IMR-90 (cell line): ENCODE measurements at places on chromosomes 4 and X.

DNA sequence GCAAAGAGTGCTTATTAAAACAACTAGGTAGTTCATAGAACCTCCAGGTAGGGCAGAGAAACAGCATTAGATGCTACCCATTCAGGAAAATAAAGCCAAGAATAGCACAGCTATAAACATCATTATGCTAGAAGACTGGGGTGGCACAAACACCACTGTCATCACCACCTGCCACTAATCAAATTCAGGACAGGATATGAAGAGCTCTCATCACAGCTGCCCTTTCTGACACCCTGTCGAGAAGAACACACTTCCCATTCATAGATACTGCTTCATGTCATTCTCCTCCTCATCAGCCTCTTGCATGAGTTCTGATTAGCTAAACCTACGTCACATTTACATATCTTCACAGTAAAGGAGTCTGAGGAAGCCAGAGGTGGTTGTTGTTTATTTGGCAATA lies 692.3 kb upstream of the HS3ST1 start:
- no peak for DNase-seq

- DNase-seq: no peak
Observed at GRCh38 chr4:127229855-127230608, 402.7 kb upstream of the INTU start.

DNA sequence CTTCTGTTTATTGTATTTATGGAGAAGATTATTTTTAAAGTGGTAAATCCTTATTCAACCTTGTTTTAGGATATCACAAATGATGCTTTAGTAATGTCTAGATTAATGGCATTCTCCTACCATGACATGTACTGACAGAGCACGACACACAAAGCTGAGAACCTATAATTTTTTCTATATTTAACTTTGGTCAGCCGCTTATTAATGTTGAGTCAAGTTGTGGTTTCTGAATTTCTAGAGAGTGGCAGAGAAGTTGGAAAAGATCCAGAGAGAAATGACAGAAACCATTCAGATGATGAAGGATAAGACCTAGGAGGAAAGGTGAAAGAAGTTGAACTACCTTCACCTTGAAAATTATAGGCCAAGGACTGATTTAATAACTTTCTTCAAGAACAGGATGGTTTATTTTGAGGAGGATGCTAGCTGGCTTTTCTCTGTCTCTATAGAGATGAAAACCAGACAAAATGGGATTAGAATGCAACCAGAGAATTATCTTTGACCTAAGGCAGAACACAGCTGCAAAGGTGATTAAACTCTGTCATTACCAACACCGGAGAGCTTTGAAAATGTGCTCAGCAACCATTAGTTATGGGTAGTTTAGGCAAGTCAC lies 62.6 kb upstream of the TSPAN5 start:
- peak; percentile 10 for DNase-seq

GRCh38 chrX:3384327-3384726 lies 37.9 kb upstream of the MXRA5 start:
- DNase-seq: no peak

DNA sequence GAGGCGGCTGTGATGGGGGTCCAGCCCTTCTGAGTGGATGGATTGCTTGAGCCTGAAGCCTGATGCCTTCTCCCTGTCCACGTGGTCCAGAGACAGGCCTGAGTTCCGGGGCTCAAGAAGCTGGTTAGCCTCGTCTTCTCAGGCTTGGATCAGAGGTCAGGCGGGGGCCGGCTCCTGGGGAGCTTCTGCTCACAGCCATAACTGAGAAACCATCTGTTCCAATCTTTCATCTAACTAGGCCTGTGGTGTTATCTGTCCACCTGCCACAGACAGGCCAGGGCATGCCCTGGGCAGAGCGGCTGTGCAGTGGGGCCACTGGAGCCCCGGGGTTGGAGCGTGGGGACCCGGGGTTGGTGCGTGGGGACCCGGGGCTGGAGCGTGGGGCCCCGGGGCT lies 63.1 kb downstream of the SORCS2 start:
- no peak for DNase-seq

- DNase-seq: peak; percentile 56
Observed at GRCh38 chr4:77994194-77994721, 62.9 kb upstream of the FRAS1 start.

- peak; percentile 44 for DNase-seq
Observed at GRCh38 chr4:112109360-112110058, 35.7 kb upstream of the FAM241A start.

DNA sequence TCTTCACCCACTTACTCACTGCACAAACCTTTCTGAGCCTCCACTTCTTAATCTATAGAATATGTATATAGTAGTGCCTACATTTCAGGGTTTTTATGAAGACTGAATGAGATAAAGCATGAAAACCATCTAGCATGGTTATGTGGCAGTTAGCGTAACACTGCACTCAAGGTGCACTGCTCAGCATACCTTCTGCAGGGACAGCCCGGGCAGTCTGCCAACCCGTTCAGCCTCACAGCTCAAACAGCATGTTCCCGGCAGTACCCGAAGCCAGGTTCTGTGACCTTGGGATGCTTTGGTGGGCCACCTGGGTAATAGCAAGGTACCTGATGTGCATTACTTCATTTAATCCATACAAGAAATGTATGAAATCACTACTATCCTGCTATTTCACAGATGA lies 81.4 kb downstream of the DOCK11 start:
- DNase-seq: no peak

GRCh38 chr4:95939141-95939540 lies 99.2 kb downstream of the PDHA2 start:
- DNase-seq: no peak

DNA sequence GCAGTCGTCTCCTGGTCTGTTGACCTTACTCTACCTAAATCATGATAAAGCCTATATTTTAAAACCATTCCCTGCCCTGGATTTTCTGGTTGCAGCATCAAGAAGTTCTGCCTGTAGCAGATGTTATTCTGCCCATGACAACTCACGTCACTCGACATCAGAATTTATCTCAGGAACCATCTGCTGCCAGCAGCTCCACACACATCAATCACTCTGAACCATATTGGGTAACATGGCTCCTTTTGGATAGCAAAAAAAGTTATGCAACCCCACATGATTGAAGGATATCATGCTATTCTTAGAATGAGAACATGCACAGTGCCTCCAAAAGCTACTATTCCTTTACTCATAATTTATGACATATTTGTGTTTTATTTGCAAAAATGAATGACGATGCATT lies 341.4 kb downstream of the DHRSX start:
- DNase-seq: no peak

DNA sequence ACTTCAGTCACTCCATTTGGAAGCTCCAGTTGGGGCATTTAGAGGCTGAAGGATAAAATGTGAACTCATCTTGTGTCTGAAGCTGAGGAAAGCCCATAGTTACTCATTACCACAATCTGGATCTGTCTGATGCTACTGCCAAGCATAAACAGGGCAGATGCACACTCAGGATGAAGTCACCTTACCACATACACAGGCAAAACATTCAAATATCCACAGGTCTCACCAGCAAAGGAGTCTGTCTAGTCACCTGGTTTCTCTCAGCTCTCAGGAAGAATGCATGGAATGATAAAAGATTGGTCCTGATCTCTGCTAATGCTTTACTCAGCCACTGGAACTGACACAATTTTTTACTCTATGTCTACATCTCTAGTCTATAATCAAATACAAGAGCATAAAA lies 13.0 kb upstream of the ODAPH start:
- peak; percentile 96 for DNase-seq

GRCh38 chrX:44343412-44344141 lies at the start of gene EFHC2:
EFHC2 (minus strand) TSS chrX:44343672; CDS start chrX:44343588, 84 bp downstream.
- no peak for DNase-seq
